CD4-positive, alpha-beta memory T cell (primary cell): ENCODE measurements at places on chromosomes 2 and 18.
A peak's percentile ranks its signal among the peaks of the same experiment; 100 is the strongest.

GRCh38 chr18:9137168-9138066 lies 836 bp downstream of the ANKRD12 start:
- DNase-seq = peak; percentile 77

DNA sequence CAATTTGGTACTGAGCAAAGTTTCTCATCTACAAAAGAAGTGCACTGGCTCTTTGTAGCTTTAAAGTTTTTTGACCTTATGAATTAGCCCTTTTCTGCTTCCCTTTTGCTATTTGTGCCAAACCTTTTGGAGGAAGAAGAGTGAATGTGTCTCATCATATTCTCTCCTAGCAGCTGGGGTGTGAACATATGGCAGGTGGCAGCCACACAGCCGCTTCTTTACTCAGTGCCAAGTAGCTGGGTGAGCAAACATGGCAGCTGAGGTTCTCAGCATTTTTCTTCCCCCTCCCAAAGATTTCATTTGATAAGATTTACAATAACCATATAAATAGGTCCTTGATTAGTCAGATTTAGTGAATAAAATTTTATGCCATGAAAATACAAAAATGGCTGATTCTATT lies 46.7 kb upstream of the STK17B start:
- DNase-seq = no peak

DNA sequence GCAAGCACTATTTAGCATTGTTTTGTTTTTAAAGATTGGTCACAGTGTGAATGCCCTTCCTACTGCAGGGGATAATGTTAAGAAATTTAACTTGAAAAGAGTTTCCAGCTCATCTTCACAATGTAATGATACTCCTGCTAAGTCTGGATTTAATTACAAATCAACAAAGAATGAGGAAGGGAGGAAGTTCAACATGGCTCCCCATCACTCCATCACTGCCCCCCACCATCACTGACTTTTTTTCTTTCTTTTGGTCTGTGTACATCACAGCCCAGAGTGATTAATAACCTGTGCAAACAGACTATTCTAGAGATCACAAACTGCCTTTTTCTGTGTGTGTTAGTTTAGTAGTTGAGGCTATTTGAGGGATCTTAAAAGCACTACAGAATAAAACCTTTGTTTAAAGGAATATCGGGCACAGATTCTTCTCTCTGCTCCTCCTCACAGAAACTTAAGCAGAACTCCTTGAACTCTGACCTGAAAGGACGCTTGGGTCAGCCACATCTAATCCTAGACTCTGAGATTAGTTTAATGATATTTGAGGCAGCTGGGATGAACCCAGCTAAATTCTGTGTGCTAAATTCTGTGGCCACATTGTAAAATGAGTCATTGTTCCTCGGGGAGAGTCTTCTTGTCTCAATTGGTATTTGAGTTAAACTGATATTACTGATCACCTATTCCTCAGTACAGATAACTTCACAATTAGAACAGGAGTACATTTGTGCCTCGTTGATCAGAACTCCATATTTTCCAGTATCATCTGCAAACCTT lies 47.8 kb downstream of the SATB2 start:
- no peak for DNase-seq

DNA sequence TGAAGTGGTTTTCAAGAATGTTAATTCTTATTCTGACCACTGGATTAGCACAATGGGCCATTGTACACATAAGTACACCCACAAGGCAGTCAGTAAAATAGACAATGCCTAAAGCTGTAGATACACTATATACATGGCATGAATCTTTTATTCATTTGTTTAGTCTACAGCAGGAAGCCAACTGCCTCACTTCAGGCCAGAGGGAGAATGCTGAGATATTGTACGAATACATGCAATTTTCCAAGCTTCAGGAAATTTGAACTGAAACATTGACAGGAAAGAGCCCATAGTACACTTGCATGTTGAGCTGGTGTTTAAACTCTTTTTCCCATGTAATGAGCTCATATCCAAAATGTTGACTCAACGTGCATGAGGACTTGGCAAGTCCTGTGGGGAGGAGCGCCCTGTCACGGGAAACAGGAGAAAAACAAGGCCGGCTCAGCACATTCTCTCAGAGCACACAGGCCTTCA lies 111.6 kb upstream of the CYP1B1 start:
- DNase-seq = no peak

- DNase-seq = no peak
These were observed 85.2 kb downstream of the BIRC6 start for GRCh38 chr2:32442020-32442467.

DNA sequence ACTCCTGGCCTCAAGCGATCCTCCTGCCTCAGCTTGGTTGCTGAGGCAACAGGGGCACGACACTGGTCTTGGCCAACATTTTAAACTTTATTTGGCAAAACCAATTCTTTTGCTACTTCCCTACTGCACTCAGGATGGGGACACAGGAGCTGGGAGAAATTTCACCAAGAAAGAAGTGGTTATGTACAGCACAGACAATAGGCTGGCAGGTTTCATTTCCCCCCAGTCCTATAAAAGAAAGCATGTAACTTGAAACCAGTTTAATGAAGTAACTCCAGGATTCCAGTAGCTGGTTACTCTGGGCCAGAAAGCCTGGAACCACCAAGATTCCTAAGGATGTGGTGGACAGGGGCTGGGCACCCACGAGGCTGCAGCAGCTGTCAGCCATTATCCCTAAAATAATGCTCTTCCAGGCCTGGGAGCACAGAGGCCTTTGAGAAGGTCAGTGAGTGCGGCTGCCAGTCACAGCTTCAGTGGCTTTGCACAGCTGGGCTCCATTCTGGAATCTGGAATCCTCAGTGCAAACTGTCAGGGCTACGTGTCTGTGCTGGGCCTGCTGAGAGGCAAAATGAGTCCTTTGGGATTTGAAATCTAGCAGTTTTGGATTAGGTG lies 142.3 kb upstream of the ITGA6 start:
- no peak for DNase-seq

DNA sequence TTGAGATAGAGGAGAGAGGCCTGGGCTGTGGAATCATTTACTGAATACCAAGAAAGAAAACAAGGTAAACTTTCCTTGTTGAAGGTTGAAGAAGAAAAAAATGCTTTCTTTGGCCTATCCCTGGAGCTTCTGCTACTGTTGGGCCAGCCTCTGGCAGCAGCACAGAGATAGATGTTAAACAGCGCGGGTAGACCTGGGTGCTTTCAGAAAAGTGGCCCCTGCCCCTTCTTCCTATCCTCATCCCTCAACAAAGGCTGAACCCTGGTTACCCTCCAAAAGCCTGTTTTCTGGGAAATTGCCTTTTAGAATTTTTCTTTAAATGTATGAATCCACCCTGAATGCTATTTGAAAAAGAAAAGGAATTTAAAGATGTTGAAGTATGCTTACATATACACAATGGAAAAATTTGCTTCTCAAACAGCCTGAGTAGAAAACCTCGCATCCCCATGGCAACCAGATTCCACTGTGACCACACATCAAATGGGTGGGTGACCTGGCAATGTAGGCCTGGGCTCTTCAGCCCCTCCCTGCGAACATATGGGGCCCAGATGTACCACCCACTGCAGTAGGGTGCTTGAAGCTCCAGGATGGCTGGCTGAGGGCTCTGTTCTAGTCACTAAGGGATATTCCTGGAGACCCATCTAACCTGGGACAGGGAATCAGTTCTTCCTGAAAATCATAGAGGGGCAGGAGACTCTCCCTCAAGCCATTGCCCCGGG lies 23.4 kb upstream of the CHRNA1 start:
- no peak for DNase-seq

DNA sequence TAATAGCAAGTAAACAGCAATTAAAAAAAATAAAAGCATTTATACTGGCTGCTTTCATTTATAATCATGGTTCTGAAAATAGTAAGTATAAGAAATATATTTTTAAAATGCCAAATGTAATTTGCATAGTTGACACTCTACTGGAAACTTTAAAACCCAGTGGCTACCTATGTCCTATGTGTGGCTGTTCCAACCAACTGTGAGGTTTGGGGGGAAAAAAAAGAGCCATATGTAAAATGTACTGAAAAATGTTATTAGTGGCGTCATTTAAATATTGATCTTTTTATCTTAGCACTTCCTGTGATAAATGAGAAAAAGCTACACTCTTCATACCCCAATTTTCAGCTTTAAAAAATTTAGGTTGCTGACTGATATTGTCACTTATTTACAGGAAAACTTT lies 270.7 kb downstream of the TCF4 start:
- DNase-seq = no peak

DNA sequence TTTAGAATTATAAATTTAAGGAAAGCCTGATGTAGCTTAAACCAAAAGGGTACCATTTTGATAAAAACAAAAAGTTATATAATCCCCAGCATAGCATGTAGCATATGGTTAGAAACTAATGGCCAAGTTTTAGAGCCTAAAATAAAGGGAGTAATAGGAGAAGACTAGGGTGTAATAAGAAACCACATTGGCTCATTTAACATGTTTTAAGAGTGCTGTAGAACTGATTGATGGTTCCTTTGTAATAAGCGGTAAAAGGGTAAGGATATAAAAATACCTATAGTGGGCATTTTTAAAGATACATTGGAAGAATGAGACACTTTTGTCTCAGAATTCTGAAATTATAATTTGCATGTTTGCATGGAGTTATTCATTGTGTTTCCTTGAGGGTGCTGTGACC lies 1.9 kb downstream of the PSMA8 start:
- DNase-seq = no peak

DNA sequence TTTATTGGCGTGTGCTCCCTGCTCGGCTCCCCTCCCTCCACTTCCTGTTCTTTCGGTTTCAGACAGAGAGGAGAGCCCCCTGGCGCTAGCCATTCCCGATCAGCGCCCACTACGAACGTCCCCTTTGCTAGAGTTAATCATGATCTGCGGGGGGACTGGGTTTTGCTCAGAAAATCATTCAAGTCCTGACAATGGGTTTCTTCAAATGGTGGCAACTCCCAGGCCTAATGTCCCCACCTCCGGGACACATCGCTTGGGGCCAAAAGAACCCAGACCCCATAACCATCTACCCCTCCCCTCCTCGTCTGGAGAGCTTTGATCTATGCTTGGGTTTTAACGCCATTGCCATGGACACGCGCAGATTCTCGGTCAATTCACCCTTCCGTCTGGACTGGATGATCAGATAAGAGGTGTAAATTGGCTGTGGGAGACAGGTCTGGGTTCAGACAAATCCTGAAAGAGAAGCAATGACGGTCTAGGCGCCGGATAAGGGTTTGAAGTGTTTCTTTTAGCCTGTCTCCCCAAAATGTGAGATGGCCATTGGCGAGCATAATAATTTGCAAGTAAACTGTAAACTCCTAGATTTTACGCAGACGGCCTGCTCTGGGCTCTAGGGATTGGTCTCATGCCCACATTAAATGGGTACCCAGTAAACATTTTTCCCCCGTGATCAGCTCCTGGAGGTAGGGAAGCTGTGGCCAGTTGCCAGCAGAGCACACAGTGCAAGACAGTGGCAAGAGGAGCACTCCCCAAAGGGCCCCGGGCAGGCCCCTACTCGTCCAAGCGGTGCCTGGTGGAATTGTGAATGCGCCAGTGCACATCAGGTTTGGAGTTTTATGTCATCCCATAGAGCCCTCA lies 4.7 kb downstream of the NRP2 start:
- DNase-seq = no peak

- DNase-seq = peak; percentile 77
These were observed 200.6 kb upstream of the RASGRP3 start for GRCh38 chr2:33275689-33276444.

- no peak for DNase-seq
These were observed 26.1 kb upstream of the ST3GAL5 start for GRCh38 chr2:85914922-85915321.

- DNase-seq = no peak
These were observed 54.2 kb upstream of the CREB1 start for GRCh38 chr2:207475546-207475945.

DNA sequence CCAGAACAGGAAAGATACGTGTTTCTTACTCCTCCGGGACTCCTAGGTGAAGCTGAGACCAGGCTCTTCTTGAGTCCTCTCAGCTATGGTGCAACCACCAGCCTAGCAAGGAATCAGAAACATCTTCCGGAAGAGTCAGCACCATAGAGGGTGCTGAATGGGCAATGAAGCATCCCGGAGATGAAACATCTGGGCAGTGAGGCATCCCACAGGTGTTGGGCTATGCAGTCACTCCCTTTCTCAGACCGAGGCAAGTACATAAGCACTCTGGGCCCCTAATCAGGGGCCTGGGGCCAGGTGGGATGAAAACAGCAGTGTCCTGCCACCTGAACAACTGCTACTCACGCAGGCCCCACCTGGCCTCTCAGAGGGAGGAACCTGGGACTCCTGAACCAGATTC lies 1.4 kb upstream of the CAPN10 start:
- DNase-seq = no peak

- peak; percentile 91 for DNase-seq
These were observed 114.0 kb downstream of the FAM210A start for GRCh38 chr18:13612196-13612997.

DNA sequence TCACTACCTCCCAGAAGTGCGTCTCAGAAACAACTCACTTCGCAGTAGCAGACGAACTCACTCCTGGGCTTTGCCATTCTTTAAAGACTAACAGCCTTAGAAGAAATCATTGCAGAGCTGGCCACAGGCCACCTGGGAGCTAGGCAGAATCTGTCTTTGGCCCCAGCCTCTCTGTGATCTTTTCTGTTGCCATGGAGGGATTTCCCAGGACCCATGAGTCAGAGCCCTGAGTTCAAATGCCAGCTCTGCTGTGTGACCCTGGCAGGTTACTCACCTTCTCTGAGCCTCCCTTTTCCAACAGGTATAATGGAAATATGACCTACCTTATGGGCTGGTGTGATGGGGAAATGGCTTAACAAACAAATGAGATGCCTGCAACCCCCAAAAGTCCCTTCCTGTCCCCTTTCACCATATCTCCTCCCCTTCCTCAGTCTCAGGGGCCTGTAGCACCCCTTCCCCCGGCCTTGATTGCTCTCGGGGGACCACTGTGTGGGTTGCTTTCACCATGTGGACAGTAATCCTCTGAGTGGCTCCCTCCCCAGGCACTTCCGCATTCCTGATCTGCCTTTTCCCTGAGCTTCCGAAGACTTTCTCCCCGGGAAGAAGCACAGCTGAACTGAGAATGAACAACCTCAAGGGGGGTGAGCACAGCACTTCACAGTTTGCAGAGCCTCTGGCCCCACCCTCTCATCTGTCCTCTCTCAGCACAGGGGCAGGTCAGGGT lies 34.0 kb upstream of the SLC66A3 start:
- DNase-seq = no peak
